ENCODE measurements at places on chromosomes 5 and 9. TPM values are rescaled to one million over a fixed set of nuclear protein-coding genes. Genes with fewer than 3 reads are reported as not detected.

The C9orf50 gene
- not detected for total RNA-seq

The ENC1 gene
- 4.0 TPM for total RNA-seq

The RALGPS1 gene
- 14.2 TPM for total RNA-seq

The MUSK gene
- total RNA-seq: 4.4 TPM

The PWWP2A gene
- total RNA-seq: 24.7 TPM

DNA sequence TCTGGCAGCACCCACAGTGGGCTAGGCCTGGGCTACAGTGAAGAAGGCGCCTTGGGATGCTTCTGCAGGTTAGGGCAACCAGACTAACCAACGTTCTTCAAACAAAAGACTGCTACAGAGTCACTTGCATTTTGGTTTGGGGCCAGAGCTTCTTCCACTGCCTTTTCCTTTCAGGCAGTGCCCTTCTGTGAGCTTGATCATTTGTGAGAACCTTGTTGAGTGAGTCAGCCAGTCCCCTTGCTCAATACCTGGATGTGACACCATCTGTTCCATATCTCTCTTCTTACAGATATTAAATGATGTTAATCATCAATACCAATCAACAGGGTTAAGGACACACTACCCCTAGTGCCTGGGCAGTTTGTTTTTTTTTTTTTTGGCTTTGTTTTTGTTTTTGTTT is 46.5 kb upstream of the VDAC1 start:
- no peak for ATAC-seq

DNA sequence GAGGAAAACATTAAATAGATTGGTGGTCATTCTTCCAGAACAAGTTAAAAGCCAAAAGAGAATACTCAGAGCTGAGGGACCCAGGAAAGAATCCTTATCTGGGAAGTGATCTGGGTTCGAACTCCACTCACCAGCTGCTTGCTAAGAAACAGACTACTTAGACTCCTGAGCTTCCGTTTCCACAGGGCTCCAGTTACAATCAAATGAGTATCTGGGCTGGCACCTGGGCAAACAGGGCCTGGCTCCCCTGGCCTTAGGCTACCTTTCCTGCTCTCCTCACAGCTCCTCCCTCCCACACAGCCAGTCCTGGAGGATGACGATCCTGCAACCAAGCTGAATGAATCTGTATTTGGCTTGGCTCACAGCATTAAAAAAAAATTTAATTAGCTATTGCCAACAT is 2.5 kb downstream of the MAPK9 start:
- ATAC-seq: no peak

- ATAC-seq: no peak
Observed at GRCh38 chr5:171840711-171841522, 55.3 kb downstream of the SMIM23 start.

- ATAC-seq: no peak
Observed at GRCh38 chr5:72468606-72469005, 38.6 kb downstream of the ZNF366 start.

DNA sequence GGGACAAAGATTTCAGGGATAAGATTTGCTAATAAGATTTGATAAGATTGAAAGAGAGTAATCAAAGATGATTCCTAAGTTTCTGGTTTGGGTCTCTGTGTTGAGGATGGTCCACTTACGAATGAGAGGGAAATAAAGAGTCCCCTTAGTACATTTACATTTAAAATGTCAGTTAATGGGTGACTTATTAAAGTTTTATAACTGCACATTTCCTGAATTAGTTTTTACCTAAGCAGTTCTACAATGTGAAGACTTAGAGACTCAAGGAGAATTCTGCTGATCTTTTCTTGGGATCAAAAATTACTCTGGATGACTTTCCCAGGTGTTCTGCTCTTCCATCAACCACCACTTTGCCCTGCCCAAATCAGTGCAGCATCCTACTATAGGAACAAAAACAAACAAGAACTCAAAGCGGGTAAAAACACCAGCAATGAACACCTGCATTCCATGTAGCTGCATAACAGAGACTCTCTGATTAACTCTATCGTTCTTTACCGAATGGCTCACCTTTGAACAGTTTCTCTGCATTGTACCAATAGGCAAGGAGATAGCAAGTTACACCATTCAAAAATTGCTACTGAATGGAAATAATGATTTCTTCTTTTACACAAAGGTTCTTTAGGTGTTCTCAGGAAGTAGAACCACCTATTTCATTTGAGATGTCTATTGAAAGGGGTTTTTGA is 65.3 kb downstream of the PRLR start:
- no peak for ATAC-seq

GRCh38 chr5:112063856-112064255 is 306.9 kb upstream of the NREP start:
- ATAC-seq: no peak

DNA sequence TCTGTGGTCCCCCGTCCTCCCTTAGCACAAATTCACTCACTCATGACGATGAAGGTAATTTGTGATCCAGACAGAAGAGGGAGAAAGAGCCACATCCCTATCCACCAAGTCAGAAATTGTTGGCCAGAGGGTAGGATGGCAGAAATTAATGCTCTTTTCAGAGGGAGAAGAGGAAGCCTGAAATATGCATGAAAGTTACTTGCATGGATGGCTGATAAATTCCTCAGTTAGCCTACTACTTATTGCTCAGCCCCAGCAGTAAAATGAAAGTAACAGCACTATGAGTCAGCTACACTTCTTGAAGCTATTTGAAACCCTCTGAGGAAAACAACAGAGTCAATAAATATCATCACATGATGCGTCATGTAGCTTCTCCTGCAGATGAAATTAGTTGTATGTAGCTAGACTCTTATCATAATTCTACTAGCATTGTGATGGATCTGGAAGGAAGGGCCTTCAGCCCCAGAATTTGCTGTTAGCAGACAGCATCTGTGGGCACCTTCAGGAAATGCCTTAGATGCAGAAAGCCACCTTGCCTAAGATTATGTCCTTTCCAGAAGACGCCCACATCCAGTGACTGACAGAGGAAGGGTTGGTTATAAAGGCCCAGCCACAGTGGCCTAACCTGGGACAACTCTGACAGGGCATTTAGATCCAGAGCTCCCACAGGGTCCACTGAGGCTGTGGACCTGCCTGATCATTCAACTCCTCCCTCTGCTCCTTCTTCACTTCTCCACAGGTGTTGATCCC is 81.2 kb upstream of the CCDC112 start:
- ATAC-seq: peak; percentile 73

All from gastroesophageal sphincter (tissue), 4 donors.